ENCODE measurements at places on chromosomes 6 and 20.

GRCh38 chr6:167846997-167847606, 20.4 kb downstream of the AFDN start:
- DNase-seq: no peak

DNA sequence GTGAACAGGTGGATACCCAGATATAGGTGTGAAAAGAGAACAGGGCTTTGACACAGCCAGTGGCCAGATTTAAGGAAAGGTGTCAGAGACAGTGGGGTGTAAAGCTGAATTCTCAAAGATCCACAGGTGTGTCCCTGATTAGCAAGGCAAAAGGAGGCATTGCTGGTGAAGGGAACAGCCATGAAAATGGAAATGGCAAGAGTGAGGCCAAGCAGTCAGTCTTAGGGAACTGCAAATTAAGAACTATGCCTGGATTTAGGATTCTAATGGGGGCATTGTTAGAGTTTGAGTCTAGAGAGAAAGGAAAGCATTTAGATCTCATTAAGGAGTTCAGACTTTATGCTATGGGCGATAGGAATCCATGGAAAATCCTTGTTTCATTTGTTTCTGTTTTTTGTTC, 789.2 kb downstream of the MAFB start:
- no peak for DNase-seq

DNA sequence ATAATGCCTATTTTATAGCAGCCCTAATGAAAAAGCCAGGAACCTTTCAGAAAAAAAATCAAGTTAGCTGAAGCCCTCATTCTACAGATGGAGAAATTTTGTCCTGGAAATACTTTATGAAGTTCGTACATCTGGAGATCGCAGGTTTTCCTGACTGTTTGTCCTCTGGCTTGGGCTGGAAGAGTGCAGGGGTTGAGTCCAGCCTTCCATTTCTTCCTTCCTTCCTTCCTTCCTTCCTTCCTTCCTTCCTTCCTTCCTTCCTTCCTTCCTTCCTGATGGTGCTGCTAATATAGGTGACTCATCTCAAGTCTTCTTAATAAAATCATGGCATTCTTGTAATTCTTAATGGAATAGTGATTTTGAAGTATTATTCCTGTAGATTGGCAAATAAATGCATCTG, 227.4 kb downstream of the CLVS2 start:
- no peak for DNase-seq

DNA sequence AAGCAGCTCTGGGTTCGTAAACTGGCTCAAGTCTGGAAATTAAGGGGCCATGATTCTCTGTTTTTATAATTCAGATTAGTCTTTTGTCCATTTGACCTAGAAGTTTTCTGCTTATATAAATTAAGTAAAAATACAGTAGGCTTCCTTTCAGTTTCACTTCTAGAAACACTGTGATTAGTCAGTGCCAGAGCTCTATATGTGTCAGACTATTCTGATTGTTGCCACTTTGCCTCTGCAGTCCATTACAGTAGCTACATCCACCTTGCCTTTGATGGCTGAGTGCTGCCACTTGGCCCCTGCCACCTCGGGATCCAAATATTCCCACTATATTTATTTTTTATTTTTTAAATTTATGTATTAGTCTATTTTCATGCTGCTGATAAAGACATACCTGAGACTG, 7.9 kb downstream of the ZC2HC1B start:
- DNase-seq: no peak

- DNase-seq: no peak
Observed at GRCh38 chr6:125577124-125577662, 172.2 kb upstream of the HEY2 start.

Data from stimulated activated CD8-positive, alpha-beta memory T cell treated with anti-CD3 and anti-CD28 coated beads, Interleukin-2, amount 100 ng/mL, for 48 hours (primary cell).